ENCODE measurements at places on chromosomes 11 and 22.

GRCh38 chr22:45124176-45124847 is 39.4 kb upstream of the NUP50 start:
- DNase-seq = no peak

DNA sequence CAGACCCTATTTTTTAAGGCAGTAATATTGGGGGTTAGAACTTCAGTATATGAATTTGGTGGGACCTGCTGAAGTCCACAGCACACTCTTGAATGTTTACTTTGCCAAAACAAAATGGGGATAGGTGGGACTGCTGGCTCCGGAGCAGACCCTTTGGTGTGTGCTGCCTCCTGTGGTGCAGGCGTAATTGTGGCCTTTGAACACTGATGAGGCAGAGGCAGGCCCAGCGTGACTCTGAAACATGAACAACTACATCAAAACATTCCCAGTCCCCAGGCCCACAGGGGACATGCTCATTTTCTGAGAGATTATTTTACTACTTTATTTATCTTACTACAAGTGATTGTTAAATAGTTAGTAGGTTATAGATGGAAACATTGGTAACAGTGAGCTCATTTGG is 225.0 kb upstream of the TBCEL start:
- DNase-seq = no peak

GRCh38 chr11:66311965-66312548 is 4.8 kb downstream of the CD248 start:
- DNase-seq = peak; percentile 88

GRCh38 chr11:62592989-62593421 is 1.7 kb upstream of the TUT1 start:
- no peak for DNase-seq

DNA sequence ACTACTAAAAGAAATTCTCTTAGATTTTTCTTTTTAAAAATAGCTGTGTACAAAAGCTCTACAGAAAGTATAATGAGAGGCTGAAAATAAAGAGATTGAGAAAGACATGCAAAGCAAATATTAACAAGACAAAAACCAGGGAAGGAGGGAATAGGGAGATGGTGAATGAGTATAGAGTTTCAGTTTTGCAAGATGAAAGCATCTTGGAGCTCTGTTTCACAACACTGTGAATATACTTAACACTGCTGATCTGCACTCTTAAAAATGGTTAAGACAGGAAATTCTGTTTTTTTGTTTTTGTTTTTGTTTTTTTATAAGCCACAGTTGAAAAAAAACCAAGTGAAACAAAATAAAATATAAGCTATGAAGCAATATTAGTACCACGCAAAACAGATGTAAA is 5.5 kb downstream of the TMEM218 start:
- no peak for DNase-seq

- no peak for DNase-seq
Observed at GRCh38 chr22:36577019-36577418, 48.1 kb upstream of the EIF3D start.

GRCh38 chr11:113805640-113806039 is 26.0 kb downstream of the CLDN25 start:
- no peak for DNase-seq

GRCh38 chr11:34487430-34487829 is 26.2 kb downstream of the ELF5 start:
- DNase-seq = no peak

DNA sequence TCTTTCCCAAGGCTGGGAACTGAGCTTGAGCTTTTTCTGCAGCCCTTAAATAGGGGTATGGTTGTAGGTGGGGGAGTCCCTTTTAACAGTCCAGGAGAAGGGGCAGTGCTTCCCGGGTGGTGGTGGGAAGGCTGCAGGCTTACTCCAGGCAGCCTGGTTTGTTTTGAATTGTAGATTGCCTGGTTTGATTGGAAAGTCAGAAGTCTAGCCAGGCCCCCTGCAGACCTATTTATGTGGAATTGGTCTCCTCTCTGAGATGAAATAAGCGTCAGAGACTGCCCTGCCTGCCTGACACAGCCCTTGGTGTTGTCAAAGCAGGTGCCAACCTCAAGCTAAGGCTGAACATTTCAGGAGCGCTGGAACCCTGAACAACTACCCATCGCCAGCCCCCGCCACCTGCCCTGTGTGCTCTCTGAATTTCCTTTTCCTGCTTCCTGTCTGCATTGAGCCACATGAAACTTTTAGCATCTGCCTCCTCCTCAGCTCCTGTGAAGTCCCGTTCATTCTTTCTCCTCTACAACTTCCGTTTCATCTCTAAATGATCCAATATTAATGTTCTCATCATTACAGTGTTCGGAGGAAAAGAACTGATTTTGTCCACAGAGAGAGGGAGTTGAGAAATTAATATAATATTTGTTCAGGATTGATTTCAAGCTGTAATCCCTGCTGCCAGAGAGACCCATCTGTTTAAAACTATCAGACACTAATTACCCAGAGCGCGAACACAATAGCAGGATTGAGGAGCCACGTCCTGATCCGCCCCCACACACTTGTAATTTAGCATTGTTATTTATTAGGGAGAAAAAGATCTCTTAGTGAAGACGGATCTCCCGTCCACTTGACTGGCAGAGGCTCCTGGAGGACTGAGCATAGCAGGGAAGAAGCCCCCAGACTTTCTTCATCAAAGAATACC is 136.5 kb downstream of the TRIM29 start:
- peak; percentile 67 for DNase-seq

GRCh38 chr11:108804511-108804910 is 139.6 kb downstream of the DDX10 start:
- DNase-seq = no peak

DNA sequence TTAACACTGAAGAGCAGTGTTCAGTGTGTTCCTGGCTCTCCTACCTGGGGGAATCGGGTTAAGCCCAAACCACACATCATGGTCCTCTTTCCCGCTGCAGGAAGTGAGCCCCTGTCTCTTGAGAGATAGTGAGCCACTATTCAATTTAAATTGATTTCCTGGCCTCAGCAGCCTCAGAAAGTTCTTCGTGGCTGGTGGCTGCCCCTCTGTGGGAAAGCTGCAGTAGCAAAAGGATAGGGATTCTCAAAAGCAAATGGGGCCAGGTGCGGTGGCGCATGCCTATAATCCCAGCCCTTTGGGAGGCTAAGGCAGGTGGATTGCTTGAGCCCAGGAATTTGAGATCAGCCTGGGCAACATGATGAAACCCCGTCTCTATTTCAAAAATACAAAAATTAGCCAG is 49.1 kb upstream of the CD5 start:
- no peak for DNase-seq

- DNase-seq = no peak
Observed at GRCh38 chr11:47108214-47108613, 68.5 kb downstream of the ARFGAP2 start.

DNA sequence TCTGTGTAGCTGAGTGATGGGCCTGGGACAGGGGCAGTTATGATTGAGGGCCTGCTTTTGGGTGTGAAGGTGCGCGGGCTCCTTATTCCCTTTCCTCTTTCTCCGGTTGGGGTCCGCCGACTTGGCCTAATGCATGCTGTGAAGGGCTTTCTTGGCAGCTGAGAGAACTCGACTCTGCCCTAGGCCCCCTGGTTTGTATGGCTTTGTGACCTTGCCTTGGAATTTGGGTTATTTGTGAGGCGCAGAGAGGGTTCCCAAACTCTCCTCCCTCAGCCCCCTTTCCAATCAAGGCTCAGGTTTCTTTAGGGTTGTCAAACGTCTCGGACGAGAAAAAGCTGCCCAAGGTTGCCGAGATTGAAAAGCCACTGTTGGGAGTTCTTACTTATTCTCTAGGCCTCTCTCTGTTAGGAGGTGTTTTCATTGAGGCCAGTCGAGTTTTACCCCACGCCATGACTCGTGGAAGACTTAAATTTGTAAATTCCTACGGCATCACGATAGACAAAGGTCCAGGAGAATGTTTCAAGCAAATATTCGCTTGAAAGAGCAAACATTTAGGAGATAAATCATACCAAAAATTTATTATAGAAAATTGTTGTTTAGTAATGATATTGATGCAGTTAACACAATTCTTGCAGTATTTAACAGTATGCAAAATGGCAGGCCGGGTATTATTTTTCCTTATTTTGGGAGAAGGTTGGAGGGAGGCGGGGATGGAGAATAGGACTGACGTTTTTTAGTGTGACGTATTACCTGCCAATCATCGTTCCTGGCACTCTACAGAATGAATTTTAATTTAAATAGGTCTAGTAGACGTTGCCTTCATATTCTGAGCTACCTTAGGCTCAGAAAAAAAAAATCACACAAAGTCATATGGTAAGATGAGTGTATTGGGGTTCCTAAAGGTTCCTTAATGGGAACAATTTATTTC is 689 bp downstream of the PDHX start:
- no peak for DNase-seq

DNA sequence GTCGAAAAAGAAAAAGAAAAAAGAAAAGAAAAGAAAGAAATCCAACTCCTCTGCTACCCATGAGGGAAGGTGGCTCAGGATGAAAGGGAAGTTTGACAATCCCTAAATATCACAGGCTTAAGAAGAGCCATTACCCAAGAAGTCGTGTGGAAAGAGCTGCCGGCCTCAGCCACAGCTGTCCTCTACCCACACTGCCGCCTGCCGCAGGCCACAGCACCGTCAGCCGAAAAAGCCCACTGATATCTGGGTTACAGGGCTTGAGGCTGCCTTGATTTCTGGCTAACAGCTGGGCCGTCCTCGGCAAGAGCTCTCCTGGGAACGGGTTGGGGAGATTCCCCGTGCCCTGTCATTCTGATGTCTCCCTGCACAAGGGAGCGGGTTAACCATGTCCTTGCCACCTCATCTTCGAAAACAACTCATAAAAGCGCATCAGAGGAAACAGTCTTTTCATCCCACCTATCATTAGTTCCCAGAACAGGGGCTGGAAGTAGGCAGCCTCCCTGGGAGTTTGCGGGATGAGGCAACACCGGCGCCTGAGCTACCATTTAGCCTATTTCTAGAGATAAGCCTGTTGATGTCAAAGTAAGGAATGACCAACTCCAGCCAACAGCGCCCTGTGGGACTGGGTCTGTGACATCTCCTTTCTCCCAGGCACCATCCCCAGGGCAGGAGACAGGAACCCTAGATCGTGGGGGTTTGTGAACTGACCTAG is 21.8 kb upstream of the SNX32 start:
- DNase-seq = no peak

- DNase-seq = peak; percentile 48
Observed at GRCh38 chr11:12724301-12725054, 50.3 kb downstream of the TEAD1 start.

- no peak for DNase-seq
Observed at GRCh38 chr11:28514391-28514790, 406.2 kb downstream of the METTL15 start.

GRCh38 chr11:75919525-75919924 is 104.5 kb downstream of the UVRAG start:
- DNase-seq = no peak

DNA sequence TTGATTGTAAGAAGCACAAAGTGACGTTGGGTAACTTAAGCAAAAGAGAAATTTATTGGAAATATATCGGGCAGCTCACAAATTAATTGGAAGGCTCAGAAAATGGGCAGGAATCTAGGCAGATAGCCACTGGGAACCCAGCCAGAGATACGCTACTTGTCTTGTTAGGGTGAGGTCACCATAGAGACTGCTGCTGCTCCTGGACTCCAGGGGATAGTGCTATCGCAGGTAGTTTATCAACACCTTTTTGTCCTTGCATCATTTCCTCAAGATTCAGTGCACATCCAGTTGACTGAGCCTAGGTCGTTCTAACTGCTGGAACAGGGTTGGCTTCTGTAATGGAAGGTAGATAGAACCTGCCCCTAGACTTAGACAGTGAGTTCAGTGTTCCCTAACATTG is 19.6 kb downstream of the AMOTL1 start:
- DNase-seq = no peak

GRCh38 chr22:23803001-23803819 is 16.4 kb downstream of the SMARCB1 start:
- DNase-seq = no peak
